ENCODE measurements at places on chromosomes 11 and 22. TPM values are rescaled to one million over a fixed set of nuclear protein-coding genes. Genes with fewer than 3 reads are reported as not detected.
A peak's percentile ranks its signal among the peaks of the same experiment; 100 is the strongest.

DNA sequence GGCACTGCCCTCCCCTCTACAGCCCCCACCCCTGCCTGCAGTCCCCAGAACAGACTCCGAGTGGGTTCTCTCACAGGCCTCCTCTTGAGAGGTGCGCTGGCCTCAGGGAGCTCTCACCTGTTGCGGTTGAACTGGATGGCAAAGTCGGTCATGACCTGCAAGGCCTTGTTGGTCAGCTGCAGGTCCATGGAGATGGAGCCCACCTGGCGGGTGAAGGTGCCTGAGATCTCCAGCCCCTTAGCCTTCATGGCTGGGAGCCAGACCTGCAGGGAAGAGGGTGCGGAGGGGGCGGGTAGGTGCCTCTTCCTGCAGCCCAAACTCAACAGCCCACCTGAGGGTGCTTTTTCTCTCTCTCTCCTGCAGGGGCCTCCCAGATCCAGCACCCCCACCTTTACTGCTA lies 18.7 kb upstream of the RASL10A start:
- H3K4me1 ChIP-seq = no peaks in the 10 kb centered on the region
- H3K36me3 ChIP-seq = no peaks in the 10 kb centered on the region
- no peaks in the 10 kb centered on the region for H3K27me3 ChIP-seq
- H3K27ac ChIP-seq = no peak overlapping the region

- no peak for DNase-seq
- no peak overlapping the region for H3K4me3 ChIP-seq
- H3K27ac ChIP-seq = no peak overlapping the region
- H3K36me3 ChIP-seq = no peaks in the 10 kb centered on the region
- H3K4me1 ChIP-seq = peaks cover 7% of the 10 kb centered on the region
Observed at GRCh38 chr22:23384923-23385677, 195.0 kb downstream of the IGLL1 start.

DNA sequence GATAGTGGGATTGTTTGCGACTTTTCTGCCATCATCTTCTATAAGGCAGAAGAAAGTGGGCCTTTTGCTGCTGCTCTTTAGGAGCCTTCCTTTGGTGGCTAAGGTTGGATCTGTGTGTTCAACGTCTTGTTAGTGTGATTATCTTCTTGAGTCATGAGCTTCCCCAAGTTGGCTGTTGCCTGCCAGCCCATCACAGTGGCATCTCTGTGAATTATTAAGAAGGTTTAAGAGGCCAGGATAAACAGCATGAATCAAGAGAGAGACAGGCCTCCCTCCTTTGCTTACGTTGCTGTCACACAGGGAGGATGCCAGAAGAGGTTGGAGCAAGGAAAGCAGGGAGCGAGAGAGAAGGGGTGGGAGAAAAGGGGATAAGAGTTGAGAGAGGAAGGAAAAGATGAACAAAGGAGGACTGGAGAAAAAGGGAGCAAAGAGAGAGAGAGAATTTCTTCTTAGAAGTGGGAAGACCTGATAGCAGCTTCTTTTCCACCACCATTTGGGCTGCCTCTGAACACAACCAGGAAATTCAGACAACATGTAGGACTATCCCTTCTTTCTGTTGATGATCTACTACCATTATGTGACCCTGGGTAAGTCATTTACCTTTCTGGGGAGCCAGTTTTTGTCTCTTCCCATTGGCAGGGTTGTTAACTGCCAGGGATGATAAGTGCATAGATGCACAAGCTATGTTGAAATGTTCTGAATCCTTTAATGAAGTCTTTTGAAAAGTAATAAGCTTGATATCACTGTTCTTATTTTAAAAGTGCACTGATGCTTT lies 126.5 kb downstream of the NAV2 start:
- no peaks in the 10 kb centered on the region for H3K36me3 ChIP-seq
- no peak overlapping the region for H3K27ac ChIP-seq
- H3K4me3 ChIP-seq = no peak overlapping the region
- H3K27me3 ChIP-seq = no peaks in the 10 kb centered on the region
- H3K4me1 ChIP-seq = peaks cover 9% of the 10 kb centered on the region
- DNase-seq = no peak

DNA sequence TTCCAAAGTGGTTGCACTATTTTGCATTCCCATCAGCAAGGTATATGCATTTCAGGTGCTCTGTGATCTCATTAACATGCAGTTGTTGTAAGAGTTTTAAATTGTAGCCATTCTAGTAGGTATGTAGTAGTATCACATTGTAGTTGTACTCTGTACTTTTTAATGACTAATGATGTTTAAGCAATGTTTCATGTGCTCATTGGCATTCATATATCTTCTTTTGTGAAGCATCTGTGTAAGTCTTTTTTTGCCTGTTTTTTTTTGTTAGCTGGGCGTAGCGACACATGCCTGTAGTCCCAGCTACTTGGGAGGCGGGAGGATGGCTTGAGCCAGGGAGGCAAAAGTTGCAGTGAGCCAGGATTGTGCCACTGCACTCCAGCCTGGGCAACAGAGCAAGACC lies 11.3 kb upstream of the TRIM29 start:
- no peak for DNase-seq
- peaks cover 17% of the 10 kb centered on the region for H3K4me1 ChIP-seq
- H3K4me3 ChIP-seq = no peak overlapping the region
- peaks cover 8% of the 10 kb centered on the region for H3K27me3 ChIP-seq
- no peaks in the 10 kb centered on the region for H3K36me3 ChIP-seq

DNA sequence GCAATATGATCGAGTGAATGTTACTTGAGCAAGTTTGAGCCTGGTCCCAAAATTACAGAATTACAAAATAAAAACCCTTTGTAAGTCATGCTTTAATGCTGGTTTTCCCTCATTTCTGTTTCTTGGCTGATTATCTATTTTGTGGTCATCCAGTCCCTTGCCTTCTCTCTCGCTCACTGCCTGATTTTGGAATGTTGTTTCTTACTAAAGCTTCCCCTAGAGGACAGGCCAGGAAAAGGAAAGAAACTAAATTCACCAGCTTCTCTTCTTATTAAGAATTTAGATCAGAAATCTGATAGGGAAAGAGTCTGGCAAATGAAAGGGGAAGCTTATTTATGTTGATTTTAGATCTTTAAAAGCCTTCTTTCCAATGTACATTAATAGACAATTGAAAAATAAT lies 16.6 kb upstream of the BDNF start:
- peak overlapping the region; percentile 59 for H3K4me3 ChIP-seq
- H3K36me3 ChIP-seq = no peaks in the 10 kb centered on the region

DNA sequence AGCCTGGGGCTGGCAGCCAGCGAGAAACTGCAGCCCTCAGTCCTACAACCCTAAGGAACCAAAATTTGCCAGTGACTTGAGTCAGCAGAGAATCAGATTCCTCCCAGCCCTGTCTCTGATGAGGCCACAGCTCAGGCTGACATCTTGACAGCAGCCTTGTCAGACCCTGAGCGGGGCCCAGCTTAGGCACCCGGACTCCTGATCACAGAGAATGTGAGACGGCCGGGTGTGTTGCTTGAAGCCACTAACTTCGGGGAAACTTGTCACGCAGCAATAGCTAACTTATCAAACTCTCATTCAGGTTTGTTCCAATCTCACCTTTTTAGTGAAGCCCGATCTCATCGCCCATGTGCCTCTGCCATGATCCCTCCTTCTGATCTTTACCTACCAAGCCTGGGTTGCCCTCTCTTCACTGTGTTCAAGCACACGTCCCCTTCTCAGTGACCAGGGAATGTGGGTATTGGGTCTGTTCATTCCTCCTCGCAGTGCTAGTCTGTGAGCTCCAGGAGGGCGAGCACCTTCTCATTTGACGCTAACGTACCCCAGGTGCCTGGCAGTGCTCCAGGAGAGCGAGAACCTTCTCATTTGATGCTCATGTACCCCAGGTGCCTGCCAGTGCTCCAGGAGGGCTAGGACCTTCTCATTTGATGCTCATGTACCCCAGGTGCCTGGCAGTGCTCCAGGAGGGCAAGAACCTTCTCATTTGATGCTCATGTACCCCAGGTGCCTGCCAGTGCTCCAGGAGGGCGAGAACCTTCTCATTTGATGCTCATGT lies 280.7 kb downstream of the BRD1 start:
- H3K4me1 ChIP-seq = peaks cover 2% of the 10 kb centered on the region
- no peaks in the 10 kb centered on the region for H3K36me3 ChIP-seq
- no peak overlapping the region for H3K27ac ChIP-seq
- no peaks in the 10 kb centered on the region for H3K27me3 ChIP-seq

GRCh38 chr11:47797633-47798032 lies 30.5 kb upstream of the FNBP4 start:
- no peak overlapping the region for H3K27ac ChIP-seq
- no peak overlapping the region for H3K4me3 ChIP-seq
- H3K4me1 ChIP-seq = no peaks in the 10 kb centered on the region
- H3K27me3 ChIP-seq = no peaks in the 10 kb centered on the region
- peaks cover 33% of the 10 kb centered on the region for H3K36me3 ChIP-seq

GRCh38 chr11:60781981-60782316 lies 3.2 kb upstream of the MS4A10 start:
- H3K27ac ChIP-seq = no peak overlapping the region
- no peak overlapping the region for H3K4me3 ChIP-seq
- H3K4me1 ChIP-seq = no peaks in the 10 kb centered on the region
- no peak for DNase-seq
- H3K36me3 ChIP-seq = no peaks in the 10 kb centered on the region

- peaks cover 3% of the 10 kb centered on the region for H3K36me3 ChIP-seq
- no peaks in the 10 kb centered on the region for H3K4me1 ChIP-seq
- no peaks in the 10 kb centered on the region for H3K27me3 ChIP-seq
- no peak overlapping the region for H3K27ac ChIP-seq
Observed at GRCh38 chr11:10095412-10096208, 198.4 kb downstream of the SBF2 start.

- DNase-seq = no peak
- H3K27me3 ChIP-seq = no peaks in the 10 kb centered on the region
Observed at GRCh38 chr11:28833169-28833568, 725.0 kb downstream of the METTL15 start.

DNA sequence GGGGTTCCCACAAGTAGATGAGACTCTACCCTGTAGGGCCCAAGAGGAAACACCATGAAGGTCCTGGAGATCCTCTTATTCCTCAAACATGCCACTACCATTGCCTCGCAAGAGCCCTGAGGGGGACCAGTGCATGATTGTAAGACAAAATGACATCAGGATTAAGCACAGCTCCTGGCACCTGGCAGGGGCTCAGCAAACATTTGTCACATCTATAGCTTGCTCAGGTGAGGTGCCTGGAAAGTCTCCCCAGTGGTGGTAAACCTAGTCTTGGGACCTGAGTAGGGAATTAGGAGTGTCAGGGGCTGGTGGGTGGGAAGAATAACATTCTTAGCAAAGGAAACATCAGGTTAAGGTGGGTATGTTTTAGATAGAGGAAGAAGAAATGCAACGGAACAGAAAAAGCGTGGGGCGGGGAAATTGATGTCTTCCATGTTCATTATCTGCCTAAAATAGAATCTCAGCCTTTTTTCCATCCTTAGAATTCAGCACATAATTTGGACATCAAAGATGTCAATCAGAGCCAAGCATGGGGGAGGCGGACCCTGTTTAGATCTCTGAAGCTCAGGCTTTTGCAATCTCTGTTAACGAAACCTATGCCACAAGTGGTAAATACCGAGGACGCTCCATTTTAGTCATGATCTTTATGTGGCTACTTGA lies 924 bp downstream of the YPEL1 start:
- peak; percentile 23 for DNase-seq
- no peak overlapping the region for H3K27ac ChIP-seq
- H3K36me3 ChIP-seq = peaks cover 5% of the 10 kb centered on the region

- no peak overlapping the region for H3K27ac ChIP-seq
- no peaks in the 10 kb centered on the region for H3K36me3 ChIP-seq
- H3K27me3 ChIP-seq = no peaks in the 10 kb centered on the region
- DNase-seq = no peak
- no peak overlapping the region for H3K4me3 ChIP-seq
- peaks cover 18% of the 10 kb centered on the region for H3K4me1 ChIP-seq
Observed at GRCh38 chr11:13358596-13359270, 81.1 kb downstream of the BMAL1 start.

GRCh38 chr11:23725752-23726151 lies 771.1 kb upstream of the LUZP2 start:
- H3K27me3 ChIP-seq = no peaks in the 10 kb centered on the region
- no peak overlapping the region for H3K4me3 ChIP-seq

GRCh38 chr11:68549789-68550484 lies 89.4 kb downstream of the PPP6R3 start:
- no peaks in the 10 kb centered on the region for H3K36me3 ChIP-seq
- H3K27ac ChIP-seq = no peak overlapping the region
- H3K4me3 ChIP-seq = no peak overlapping the region

DNA sequence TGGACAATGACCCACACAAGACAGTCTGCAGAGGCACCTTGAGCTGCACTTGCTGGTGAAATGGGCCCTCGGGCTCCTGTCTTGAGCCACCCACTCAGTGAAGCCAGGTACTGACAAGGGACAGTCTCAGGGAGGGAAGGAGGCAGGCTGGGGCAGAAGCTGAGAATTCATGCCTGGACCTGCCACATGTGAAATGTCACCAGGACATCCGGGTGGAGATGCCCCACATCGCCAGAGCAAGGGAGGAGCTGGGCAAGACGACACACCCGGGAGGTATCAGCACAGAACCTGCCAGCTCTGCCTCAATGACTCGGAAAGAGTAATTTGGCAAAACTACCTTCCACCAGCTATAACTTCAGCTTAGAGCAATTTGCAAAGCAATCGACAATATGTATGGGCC lies 23.5 kb downstream of the CPT1A start:
- H3K4me1 ChIP-seq = no peaks in the 10 kb centered on the region
- no peak overlapping the region for H3K4me3 ChIP-seq
- H3K36me3 ChIP-seq = no peaks in the 10 kb centered on the region
- DNase-seq = no peak

DNA sequence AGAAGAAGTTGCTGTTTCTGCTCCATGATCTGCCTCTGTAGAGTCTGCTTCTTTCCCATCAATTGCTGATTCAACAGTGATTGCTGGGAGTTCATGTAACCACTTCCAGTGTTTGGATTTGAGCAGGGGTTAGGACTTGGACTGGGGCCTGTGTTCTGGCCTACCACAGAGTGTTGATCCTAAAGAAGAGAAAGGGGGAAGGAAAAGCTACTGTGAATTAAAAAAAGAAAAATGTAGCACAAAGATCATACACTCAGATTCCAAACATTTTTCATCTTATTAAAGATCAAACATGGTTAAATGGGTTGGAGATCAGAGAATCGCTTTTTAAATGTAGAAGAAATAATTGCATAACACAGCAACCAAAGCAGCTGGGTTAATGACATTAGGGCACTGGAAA lies 67.6 kb upstream of the MTMR2 start:
- no peak overlapping the region for H3K4me3 ChIP-seq
- no peak for DNase-seq
- H3K27me3 ChIP-seq = no peaks in the 10 kb centered on the region
- no peaks in the 10 kb centered on the region for H3K36me3 ChIP-seq

Gene HOATZ
- not detected for total RNA-seq

Gene ASCL2
- 2.2 TPM for total RNA-seq

Gene DNAJB13
- not detected for total RNA-seq

Gene TIGD3
- total RNA-seq = 4.3 TPM

Gene B3GAT1
- total RNA-seq = 11.0 TPM

Gene OR8G5
- total RNA-seq = not detected

Measured in neural progenitor cell (in vitro differentiated cells).